ENCODE measurements at places on chromosomes 7 and 10. TPM values are rescaled to one million over a fixed set of nuclear protein-coding genes. Genes with fewer than 3 reads are reported as not detected.

MAGI2 gene
- total RNA-seq, result 0.28 TPM

MRLN gene
- total RNA-seq, result not detected

TMEM139 gene
- 8.7 TPM for total RNA-seq

BLNK gene
- 14.8 TPM for total RNA-seq

ACBD7 gene
- total RNA-seq, result 0.74 TPM

GIMAP4 gene
- not detected for total RNA-seq

SPACDR gene
- not detected for total RNA-seq

GNGT1 gene
- total RNA-seq, result not detected

SGCE gene
- 21.7 TPM for total RNA-seq

INPP5A gene
- total RNA-seq, result 20.7 TPM

UCMA gene
- not detected for total RNA-seq

All from airway epithelial cell (primary cell).